Stimulated activated CD8-positive, alpha-beta memory T cell treated with anti-CD3 and anti-CD28 coated beads, Interleukin-7, amount 100 ng/mL, for 4 hours (primary cell): ENCODE measurements at places on chromosomes 5 and 9.

- DNase-seq = no peak
Measured at GRCh38 chr9:113524468-113524867, 60.9 kb downstream of the RGS3 start.

- DNase-seq = no peak
Measured at GRCh38 chr5:79728396-79728795, 38.8 kb downstream of the CMYA5 start.

DNA sequence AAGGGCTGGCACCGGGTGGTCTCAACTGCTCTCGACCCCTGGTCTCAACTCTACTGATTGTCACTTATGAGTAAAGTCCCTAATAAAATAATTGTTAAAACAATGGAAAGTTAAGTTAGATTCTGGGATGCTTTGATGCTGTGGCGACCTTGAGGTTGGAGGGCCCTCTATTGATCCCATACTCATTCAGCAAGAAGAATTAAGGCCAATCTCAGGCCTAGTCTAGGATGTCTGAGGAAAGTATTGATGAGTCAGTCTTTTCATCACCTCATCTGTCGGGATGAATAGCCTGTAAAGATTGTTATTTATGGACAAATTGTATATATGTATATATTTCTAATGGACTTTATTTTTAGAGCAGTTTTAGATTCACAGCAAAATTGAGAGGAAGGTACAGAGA, 50.8 kb downstream of the WDR36 start:
- no peak for DNase-seq

- no peak for DNase-seq
Measured at GRCh38 chr5:1363160-1363559, 18.3 kb upstream of the CLPTM1L start.

DNA sequence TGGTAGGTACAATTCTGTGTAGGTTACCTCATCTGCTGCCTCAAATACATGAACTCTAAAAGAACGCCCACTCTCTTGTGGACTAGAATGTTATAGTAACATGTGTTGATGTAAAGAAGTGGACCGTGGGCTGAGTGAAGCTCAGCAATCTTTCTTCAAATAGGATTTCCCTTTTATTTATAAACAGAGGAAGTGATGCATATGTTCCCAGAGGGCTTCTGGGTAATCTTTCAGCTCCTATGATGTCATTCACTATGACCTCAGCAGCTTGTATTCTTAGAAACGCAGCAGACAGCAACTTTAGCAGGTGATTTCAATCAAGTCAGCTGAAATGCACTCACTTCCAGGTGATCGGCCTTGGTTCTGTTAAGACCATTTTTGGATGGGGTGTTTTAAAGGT, 14.4 kb downstream of the F2RL2 start:
- no peak for DNase-seq

- DNase-seq = no peak
Measured at GRCh38 chr5:1209896-1210776, 8.7 kb downstream of the SLC6A19 start.

DNA sequence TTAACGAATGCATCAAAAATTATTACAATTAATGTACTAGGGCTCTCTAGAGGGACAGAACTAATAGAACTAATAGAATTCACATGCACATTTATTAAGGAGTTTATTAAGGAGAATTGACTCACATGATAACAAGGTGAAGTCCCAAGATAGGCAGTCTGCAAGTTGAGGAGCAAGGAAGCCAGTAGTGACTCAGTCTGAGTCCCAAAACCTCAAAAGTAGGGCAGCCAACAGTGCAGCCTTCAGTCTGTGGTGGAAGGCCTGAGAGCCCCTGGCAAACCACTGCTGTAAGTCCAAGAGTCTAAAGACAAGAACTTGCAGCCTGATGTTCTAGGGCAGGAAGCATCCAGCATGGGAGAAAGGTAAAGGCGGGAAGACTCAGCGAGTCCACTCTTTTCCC, 633.8 kb downstream of the SEMA5A start:
- DNase-seq = no peak

DNA sequence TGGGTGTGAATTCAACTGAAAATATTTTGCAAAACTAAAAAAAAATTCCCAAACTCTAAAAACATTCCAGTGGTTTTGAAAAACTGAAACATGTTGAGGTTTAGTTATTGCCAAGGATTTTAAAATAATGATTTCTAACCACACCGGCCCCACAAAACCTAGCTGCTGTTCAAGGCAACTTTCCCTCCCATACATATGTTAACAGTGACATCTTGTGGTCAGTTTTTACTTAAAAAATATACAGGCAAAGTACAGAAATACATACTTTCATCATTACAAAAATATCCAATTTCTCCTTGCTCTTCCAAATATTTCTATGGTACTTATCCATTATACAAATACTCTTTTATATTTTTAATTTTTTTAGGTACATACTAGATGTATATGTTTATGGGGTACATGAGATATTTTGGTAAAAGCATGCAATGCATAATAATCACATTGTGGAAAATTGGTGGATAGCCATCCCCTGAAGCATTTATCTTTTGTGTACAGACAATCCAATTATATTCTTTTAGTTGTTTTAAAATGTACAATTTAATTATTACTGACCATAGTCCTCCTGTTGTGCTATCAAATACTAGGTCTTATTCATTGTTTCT, 34.4 kb upstream of the MRPS30 start:
- no peak for DNase-seq

DNA sequence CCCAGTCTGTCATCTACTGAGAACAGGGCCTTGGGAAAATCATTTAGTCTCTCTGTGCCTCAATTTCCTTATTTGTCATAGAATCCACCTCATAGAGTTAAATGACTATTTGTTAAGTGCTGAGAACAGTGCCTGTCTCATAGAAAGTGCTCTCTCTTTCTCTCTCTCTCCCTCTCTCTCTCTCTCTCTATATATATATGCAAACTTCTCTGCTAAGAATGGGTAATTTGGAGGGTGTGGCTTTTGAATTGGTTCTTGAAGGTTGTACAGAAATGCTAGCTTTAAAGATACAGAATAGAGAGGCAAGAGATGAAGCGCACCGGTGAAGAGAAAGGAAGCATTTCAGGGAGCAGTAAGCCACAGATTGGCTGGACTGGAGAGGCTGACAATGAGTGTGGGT, 197.4 kb downstream of the FBN2 start:
- DNase-seq = no peak

- DNase-seq = no peak
Measured at GRCh38 chr5:96440185-96440538, 7.1 kb upstream of the PCSK1 start.

GRCh38 chr9:75995066-75995465, 104.6 kb downstream of the PCSK5 start:
- no peak for DNase-seq

- DNase-seq = no peak
Measured at GRCh38 chr9:36479101-36479500, 79.0 kb upstream of the RNF38 start.

GRCh38 chr5:11252075-11252474, 491.0 kb upstream of the DAP start:
- no peak for DNase-seq
